ENCODE measurements at places on chromosomes 1 and 21. TPM values are rescaled to one million over a fixed set of nuclear protein-coding genes. Genes with fewer than 3 reads are reported as not detected.

OR2T35 gene
- not detected for total RNA-seq

DHX9 gene
- total RNA-seq: 122 TPM

ZNF644 gene
- 41.5 TPM for total RNA-seq

LRRIQ3 gene
- total RNA-seq: 1.1 TPM

SLC16A4 gene
- 47.1 TPM for total RNA-seq

CD5L gene
- total RNA-seq: not detected

HRNR gene
- not detected for total RNA-seq

IGSF9 gene
- total RNA-seq: not detected

NCF2 gene
- total RNA-seq: 0.16 TPM

NTRK1 gene
- total RNA-seq: 0.16 TPM

RHOC gene
- total RNA-seq: 406 TPM

MCOLN3 gene
- 6.9 TPM for total RNA-seq

LEPR gene
- total RNA-seq: 16.7 TPM
